Activated T-cell treated with anti-CD3 and anti-CD28 coated beads, Interleukin-2, amount 50 U/mL, for 48 hours (primary cell): ENCODE measurements at places on chromosomes 3 and 15.

DNA sequence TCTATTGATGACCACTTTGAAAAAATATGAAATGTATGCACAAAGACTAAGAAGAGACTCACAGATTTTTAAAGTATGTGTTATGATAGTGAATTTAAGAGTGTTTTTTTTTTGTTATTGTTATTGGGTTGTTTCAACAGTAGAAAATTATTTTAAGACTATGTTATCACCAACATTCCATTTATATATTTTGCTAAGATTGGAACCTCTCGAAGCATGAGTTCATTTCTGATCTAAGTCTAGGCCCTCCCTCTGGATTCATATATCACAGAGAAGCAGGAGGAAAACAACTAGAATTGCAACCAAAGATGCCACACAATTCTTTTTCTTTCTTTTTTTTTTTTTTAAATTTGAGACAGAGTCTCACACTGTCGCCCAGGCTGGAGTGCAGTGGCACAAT lies 46.8 kb downstream of the ITGB5 start:
- no peak for DNase-seq

DNA sequence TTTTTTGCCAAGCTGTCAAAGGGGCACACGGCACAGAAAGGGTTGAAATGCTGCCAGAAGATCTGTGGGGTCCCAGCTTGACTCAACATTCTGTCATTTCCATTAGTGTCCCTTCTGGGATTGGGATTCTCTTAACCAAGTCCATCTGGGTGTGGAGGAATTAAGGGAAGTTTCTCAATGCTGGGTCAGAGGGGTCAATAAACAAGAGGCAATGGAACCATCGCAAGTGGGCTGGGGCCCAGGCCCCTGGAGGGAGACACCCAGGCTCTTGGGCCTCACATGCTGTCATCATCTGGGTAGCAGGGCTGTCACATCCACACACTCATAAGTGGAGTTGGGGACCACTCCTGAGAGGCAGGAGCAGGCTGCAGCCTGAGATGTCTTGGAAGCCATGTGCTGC lies 8.1 kb upstream of the APOD start:
- no peak for DNase-seq

DNA sequence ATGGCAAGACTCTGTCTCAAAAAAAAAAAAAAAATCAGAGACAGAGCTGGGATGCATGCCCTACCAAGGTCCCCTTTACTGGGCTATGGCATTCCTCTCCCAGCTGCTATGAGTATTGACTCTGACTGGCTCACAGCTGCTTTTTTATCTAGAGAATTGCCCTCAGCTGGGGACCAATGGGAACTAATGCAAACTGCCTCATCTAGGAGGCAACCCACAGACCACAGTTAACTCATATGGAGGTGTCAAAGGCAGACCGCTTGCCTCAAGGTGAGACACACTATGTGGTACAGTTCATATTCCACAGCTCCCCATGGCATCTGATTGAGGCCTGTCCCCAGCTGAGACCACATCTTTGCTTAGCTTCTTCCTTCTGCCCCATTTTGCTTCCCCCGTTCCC lies 183.5 kb upstream of the EOMES start:
- DNase-seq = no peak

DNA sequence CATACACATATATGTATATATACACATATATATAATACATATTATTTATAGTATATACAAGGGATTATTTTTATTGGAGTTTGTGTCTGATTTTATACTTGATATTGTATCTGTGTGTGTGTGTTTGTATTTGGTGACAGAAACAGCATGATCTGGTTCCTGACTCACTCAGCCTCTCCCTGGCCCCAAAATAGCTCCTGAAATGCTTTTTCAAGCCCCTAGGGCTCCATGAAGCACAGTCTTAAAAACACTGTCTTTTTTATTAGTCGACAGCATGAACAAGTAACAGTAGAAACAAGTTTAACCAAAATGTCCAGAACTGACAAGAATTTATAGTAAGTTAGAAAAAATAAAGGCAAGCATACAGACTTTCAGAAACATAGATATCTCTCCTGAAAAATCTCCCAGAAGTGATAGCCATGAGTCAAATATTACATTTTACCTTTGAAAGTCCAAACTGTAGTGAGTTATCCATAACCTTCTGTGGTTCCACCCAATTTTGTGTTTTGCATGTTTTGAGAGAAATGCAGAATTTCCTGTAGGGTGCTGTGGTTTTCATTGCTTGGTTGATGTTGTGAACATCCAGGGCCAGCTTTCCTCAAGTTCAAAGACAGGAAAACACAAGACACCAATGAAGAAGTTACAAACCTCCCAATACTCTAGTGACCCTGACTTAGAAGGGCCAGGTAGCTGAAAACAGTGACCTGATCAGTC lies 98.5 kb upstream of the CCDC80 start:
- no peak for DNase-seq

DNA sequence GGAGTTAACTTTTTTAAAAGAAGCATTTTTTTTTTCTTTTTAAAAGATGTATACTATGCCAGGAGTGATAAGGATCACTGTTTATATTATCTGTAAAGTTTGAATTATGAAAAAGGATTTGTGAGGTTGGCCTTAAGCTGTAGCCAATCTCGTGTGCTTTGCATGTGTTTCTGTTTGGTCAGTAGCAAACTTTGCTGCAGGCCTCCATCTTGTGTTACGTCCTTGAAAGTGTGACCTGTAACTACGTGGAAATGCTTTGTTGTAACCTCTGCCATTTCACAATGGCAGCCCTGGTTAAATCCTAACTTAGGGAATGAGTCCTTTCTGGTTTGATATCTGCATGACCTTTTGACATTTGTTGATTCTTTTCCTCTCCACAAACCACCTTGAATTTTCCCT lies 1345.6 kb downstream of the NSUN3 start:
- no peak for DNase-seq

GRCh38 chr3:40504636-40505430 lies 1.0 kb upstream of the ZNF620 start:
- DNase-seq = no peak

- DNase-seq = no peak
Measured at GRCh38 chr15:78329625-78330024, 10.5 kb upstream of the CRABP1 start.

DNA sequence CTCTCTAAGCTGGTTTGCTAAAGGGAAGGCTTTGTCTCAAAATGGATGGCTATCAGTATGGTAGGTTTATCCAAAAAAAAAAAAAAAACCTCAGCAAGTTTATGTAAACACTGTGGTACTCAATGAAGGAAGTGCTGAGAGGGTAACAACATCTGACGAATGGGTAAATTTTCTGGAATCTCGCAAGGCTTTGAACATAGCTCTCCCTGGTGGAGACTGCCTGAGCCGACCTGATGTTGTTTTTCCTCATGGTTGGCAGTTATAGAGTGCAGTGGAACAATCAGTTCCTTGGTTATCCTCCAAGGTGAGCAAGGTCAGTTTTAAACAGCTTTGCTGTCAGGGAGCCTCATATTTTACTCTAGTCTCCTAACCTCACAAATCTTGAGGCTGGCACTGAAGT lies 94.6 kb downstream of the ZPLD1 start:
- DNase-seq = no peak

DNA sequence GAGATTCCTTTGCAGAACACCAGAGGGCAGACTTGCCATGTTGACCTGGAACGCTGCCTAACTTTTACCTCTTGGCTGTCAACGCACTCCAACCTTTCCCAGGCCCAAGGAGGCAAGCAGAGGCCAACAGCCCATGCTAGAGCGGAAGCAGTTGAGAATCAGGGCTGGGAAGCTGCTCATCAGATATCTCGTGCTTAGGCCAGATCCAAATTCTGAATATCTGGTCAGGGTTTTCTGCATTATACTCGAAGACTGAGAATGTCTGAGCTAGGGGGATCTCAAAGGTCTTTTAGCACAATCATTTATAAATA lies 2.5 kb downstream of the XIRP1 start:
- DNase-seq = peak; percentile 65

DNA sequence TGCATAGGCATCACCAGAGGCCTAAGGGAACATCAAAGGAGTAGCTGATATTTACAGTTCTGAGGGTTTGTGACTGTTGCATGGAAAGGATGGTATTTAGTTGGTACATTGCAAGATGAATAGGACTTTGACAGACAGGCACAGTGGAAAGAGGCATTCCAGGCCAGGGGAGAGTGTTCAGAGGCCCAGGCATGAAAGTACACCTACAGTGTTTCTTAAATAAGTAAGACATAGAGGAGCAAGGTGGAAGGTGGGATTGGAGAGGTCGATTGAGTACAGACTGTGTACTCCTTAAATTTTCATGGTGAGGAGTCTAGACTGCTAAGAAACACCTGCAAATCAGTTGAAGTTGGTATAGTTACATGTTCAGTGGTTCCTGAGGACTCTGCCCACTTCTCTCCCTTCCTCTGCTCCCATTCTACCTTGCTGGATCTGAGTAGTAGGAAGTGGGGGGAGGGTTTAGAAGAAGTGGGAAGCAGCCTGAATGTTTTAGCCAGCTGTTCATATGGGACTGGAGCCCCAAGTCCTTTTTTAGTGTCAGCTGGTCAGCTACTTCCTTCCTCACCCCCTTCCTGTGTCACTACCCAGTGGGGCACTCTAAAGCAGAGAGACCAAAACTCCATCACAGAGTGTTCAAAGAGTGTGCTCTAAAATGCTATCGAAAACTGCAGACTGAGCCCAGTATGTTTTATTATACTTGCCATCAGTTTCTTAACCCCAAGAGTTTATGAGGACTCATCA lies 14.0 kb downstream of the KLHL18 start:
- no peak for DNase-seq

DNA sequence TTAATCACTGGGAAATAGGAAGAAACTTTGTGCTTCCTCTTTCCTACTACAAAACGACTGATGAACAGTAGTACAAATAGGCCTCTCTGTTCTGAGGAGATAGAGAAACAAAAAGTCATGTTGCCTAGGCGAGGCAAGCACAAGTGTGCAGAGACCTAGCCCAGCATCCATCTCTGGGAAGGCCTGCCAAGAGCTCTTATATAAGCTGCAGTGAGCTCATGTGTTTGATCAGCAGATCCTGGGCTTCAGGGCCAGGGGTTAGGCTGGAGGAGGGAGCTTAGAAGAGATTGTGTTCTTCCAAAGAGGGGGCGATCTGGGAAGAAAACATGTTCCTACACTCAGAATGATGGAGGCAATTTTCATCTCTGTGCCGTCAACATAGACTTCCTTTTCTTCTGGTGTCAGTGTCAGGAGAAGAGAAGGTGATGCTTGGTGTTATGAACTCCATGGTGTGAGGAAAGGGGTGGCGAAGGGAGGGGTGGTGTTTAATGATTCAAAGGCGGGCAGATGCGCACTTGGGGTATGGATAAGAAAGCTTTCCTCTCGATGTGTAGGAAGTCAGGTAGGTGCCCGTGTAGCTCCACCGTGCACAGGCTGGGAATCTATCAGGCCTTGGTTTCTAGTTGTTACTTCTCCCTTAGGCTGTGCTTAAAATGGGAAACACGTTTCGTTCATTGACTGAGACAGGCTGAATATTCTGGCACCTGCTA lies 29.5 kb upstream of the ETV5 start:
- no peak for DNase-seq

GRCh38 chr3:194756791-194757325 lies 71.2 kb downstream of the FAM43A start:
- DNase-seq = no peak

- peak; percentile 36 for DNase-seq
Measured at GRCh38 chr15:59993950-59994401, 10.1 kb upstream of the FOXB1 start.

DNA sequence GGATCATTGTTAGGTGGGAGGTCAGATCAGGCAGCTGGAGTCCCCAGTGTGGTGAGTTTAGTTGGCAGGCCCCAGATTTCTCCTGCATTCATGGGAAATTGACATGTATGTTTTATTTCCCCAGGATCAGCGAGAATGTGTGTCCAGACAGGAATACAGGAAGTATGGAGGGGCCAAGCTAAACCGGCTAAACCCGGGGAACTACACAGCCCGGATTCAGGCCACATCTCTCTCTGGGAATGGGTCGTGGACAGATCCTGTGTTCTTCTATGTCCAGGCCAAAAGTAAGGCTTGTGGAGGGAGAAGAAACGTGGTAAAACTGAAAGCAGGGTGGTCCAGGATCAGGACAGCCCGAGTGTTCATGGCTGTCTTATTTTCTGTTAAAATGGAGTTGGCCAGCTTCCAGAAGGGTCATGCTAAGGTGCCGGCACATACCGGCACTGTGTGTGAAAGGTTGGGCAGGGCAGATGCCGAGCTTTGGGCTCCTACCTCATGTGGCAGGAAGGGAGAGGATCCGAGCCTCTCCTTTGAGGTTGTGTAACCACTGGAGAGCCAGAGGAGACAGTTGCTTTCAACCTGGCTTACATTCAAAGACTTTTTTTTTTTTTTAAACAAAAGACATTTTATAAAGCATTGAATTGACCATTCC lies 83.1 kb downstream of the PGPEP1L start:
- DNase-seq = no peak

DNA sequence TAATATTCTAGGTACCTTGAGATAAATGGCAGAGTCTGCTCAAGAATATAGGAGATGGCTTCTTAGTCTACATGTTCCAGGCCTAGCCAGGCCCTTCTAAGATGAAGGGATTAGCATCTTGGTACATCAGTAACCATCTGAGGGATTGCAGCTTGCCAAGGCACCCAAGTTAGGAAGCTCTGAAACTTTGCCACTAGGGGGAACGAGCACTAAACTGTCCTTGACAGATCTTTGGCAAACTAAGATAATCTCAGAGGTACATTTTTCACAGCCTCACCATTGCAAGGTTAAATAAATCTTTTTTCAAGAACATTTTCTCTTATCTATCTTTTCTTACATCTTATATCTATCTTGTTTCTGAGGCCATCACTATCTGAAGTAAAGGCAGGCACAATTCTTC lies 351.2 kb downstream of the RAP2B start:
- no peak for DNase-seq

DNA sequence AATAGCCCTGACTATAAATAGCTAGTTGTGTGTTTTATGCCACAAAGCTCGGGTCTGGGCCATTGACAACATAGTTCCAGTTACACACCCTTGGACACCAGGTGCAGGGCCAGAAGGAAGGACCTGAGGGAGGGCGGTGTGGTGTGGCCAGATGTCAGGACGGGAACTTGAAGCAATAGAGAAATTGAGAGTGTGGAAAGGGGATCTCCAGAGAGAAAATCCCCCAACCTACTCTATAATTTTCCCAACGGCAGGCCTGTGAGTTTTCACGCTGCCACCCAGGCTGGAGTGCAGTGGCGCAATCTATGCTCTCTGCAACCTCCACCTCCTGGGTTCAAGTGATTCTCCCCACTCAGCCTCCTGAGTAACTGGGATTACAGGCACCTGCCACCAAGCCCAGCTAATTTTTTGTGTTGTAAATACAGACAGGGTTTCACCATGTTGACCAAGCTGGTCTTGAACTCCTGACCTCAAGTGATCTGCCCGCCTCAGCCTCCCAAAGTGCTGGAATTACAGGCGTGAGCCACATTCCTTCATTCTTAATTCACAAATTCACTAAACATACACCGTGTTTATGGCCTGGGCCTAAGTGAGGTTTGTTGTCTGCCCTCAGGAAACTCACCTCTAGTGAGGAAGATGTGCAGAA lies 70.8 kb upstream of the KLF13 start:
- DNase-seq = no peak

- DNase-seq = no peak
Measured at GRCh38 chr3:106823701-106824100, 553.5 kb upstream of the CCDC54 start.

DNA sequence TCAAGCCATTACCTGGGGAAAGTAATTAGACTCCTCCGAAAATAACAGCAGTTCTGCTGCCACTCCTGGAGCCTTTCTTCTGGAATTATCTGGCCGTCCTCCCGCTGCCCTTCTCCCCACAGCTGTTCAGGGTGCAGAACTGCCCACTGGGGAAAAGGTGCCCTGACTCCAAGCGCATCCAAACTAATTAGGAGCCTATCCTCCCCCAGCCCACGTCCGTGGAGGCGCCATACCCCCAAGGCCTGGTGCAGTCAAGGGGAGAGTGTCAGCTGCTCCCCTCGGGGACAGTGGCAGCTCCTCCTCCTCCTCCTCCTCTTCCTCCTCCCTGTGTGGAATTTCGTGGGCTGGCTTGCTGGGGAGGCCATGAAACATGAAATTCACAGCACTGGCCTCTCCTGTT lies 177.2 kb downstream of the XXYLT1 start:
- no peak for DNase-seq
